ENCODE measurements at places on chromosomes 7 and 10.

DNA sequence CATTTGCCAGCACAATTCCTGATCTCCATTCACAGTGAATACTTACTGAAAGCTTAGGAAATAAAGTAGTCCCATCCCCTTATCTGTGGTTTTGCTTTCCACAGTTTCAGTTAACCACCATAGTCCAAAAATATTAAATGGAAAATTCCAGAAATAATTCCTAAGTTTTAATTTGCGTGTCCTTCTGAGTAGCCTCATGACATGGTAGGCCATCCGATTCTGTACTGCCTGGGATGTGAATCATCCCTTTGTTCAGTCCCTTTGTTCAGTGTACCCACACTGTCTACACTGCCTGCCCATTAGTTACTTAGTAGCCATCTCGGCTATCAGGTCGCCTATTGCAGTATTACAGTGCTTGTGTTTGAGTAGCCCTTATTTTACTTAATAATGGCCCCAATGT lies 14.2 kb downstream of the RAB11FIP2 start:
- DNase-seq = no peak

DNA sequence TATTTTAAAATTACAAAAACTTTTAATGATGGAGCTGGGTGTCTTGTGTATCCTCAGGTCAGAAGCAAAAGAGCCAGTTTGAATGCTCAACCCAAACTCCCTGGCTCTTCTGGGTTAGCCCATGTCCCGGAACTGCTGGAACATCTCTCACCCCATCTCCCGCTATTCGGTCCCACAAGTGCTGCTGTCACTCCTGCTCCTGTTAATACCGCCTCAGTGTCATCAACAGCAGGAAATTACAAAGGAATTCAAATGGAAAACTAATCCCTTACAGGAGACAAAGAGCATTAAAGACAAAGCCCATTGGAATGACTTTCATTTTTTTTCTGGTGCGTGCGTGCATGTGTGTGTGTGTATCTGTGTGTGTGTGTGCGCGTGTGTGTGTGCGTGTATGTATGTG lies 112.0 kb upstream of the C7orf33 start:
- DNase-seq = no peak

DNA sequence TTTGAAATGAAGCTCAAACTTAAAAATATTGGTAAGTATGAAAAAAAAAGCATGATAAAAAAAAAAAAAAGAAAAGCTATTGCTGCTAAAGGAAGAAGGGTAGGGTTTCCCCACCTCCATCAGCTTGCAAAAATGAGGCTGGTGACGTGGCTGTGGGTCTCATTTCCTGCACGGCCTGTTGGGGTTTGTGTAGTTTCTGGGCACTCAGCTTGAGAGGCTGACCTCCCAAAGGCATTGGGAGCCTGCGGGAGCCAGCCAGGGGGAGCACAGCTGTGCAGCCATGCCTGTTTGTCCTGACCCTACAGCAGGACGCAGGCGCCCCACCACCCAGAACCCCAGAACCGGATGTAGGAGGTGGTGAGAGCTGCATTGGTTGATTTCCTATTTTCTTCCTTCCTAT lies 48.8 kb upstream of the CARD11 start:
- peak; percentile 27 for DNase-seq

GRCh38 chr10:21519941-21520436 lies 5.5 kb downstream of the SKIDA1 start:
- DNase-seq = no peak

GRCh38 chr7:155339474-155339873 lies 41.8 kb downstream of the INSIG1 start:
- no peak for DNase-seq

DNA sequence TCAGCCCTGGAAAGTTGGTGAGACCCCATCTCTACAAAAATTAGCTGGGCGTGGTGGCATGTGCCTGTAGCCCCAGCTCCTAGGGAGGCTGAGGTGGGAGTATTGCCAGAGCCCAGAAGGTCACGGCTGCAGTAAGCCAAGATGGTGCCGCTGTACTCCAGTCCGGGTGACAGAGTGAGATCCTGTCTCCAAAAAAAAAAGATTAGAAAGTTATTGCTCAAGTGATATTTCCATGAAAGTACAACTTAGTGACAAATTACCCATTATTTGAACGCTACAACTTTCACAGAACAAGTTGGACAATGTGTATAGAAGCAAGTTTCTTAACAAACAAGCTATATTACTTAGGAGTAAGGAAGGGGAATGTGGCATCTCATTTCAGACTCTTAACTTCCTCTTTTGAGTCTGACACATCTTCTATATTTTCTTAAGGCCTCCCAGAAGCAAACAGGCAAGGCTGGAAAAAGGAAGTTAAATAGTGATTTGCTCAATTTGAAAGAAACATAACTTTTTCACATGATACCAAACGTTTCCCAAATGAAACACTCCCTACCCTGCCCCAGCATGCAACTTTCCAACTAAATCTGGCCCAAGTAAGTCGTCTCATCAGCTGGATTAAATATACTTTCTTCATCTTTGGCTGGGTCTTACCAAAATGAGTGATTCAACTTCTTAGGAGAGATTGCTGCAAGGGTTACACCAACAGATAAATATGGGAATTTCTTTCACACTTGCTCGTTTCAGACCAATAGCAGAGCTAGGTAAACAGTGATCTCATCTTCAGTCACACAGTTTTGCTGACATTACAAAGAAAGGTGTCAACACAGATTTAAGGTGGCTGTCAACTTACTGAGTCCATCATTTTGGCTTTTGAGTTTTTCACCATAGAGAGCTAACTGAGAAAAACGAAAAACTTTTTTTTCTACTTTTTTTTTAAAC lies 66.3 kb upstream of the KLF6 start:
- DNase-seq = no peak

DNA sequence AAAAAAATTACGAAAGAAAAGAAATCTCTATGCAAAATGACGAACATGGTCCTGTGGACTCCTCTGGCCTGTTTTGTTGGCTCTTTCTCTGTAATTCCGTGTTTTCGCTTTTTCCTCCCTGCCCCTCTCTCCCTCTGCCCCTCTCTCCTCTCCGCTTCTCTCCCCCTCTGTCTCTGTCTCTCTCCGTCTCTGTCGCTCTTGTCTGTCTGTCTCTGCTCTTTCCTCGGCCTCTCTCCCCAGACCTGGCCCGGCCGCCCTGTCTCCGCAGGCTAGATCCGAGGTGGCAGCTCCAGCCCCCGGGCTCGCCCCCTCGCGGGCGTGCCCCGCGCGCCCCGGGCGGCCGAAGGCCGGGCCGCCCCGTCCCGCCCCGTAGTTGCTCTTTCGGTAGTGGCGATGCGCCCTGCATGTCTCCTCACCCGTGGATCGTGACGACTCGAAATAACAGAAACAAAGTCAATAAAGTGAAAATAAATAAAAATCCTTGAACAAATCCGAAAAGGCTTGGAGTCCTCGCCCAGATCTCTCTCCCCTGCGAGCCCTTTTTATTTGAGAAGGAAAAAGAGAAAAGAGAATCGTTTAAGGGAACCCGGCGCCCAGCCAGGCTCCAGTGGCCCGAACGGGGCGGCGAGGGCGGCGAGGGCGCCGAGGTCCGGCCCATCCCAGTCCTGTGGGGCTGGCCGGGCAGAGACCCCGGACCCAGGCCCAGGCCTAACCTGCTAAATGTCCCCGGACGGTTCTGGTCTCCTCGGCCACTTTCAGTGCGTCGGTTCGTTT lies 83.5 kb upstream of the SLF2 start:
- DNase-seq = no peak
